ENCODE measurements at places on chromosomes 7 and 10.
A peak's percentile ranks its signal among the peaks of the same experiment; 100 is the strongest.

- DNase-seq: no peak
Observed at GRCh38 chr7:40429826-40430225, 295.0 kb downstream of the SUGCT start.

DNA sequence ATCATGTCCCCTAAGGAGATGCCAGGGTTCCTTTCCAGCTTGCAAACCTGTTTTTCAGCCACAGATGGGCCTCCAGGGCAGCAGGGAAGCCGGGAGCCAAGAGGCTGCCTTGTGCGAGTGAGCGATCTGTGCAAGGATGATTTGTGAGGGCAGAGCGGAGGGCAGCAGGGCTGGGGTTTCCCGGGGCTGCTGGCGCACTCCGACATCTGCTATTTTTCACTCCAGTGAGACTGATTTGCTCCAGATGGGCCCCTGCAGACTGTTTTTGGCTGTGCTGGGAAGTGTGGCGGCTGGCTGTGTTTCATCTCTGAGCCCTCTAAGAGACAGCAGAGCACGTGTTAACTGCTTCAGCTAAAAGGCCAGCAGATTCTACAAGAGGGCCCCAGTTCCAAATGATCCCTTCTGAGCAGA, 466.2 kb downstream of the TYW1 start:
- DNase-seq: no peak

- DNase-seq: no peak
Observed at GRCh38 chr10:56895306-56895705, 534.2 kb upstream of the ZWINT start.

DNA sequence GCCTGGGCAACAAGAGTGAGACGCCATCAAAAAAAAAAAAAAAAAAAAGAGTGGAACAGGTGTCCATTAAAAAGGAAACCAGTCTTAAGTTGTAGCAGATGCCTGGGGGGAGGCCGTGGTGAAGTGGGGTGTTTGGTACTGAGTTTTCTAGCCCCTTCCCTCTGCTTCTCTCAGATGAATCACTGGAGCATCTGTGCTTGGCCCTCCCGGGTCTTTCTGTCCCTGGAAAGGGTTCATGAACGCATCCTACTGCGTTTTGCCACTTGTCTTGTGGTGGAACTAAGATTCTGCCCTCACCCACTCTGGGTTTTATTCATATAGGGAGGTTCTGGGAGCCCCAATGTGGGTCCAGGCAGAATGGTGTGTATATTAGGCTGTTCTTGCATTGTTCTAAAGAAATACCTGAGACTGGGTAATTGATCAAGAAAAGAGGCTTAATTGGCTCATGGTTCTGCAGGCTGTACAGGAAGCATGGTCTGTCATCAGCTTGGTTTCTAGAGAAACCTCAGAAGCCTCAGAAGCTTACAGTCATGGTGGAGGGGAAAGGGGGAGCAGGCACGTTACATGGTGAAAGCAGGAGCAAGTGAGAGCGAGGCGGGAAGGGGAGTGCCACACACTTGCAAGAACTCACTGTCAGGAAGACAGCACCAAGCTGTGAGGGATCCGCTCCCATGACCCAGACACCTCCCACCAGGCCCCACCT, 63.5 kb downstream of the CAMK1D start:
- no peak for DNase-seq

DNA sequence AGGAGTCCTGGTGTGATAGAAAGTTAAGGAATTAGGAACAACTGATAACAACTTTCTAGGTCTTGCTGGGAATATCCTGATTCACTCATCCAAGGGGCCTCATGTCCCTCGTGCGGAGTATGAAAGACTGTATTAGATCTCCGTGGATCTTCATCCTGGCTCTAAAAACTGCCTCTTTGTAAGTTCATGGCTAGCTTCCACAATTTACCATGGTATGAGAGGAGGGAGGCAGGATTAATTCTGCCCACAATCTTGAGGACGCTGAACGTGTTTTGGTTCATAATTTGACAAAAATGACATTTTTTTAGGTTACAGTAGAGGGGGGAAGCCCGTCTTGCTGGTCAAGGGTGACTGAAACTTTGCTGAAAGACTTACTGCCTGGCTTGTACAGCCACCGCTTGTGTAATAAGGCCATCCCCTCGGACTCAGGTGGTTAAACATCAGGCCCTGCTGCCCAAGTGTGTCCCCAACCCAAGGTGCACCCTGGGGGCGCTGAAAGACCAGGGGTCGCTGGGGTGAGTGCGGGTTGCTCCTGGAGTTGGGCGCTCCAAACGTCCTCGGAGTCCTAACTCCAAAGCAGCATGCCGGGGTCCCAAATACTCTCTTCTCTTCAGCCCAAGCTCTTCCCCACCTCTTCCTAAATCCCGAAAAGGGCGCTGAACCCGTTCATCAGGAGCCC, 733 bp downstream of the HIBADH start:
- no peak for DNase-seq

- no peak for DNase-seq
Observed at GRCh38 chr7:30935569-30935877, 23.9 kb downstream of the AQP1 start.

DNA sequence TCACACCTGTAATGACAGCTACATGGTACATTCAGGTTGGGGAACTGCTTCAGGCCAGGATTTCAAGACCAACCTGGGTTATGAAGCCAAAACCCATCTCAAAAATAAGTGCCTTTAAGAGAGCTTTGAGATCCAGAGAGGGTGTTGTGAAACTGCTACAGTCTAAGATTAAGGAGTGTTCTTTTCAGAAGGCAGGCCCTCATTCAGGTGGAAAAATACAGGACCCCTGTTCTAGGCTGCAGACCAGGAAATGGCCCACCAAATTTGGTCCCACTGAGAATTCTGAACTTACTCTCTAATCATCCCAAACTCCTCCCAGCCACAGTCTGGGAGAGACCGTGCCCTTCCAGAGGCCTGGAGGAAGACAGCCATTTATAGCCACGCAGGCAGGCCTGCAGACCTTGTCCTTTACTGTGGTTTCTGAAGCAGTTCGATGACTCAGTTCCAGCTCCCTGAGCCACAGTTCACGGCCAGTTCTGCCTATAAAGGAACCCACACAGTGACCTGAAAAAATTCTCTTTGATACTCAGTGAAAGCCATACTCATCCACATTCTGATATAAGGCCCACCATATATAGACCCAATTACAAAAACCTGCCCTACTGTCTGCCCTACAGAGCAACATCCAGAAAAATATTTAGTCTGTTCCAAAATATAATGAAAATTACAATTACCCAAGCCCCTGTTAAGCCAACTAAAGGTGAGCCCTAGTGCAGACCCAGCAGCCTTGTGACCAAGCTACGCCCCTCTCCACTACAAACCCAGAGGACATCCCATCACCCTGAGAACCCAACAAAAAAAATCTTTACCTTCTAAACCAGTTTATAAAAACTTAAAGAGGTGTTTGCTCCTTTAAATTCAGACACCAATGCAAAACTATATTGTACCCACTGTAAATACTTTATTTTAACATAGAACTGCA, 21.2 kb downstream of the ZNF680 start:
- DNase-seq: peak; percentile 3

DNA sequence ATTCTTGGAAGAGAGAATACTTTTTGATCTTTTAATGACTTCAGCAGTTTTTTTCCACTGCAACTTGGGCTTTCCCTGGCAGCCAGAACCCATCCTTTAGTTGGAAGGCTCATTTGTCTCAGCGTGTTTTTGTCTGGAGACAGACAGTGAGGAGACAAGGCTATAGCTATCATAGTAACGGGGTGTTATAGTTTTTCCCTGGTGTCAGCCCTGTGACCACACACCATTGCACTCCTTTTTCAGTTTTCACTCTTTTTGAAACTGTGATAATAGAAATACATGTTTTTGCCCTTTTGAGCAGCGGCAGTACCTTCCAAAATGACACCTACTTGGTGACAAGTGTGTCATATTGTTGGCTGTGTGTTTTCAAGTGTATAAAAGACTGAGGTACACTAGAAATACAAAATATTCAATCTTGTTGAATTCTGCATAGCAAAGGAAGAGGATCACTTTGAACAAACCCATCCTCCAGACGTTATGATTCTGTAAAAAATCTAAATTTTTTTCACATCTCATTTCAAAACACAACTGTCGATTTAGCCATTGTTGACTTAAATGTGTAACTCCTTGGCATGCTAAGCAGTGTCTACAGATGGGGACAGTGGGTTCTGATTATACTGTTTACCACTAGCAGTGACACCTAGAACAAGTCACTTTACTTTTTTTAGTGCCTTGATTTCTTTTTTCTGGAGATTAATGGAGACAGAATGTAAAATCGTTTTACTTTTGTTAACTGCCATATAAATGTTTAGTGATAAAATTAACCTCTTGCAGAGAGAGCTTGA, 130.1 kb downstream of the EXOC4 start:
- DNase-seq: no peak

DNA sequence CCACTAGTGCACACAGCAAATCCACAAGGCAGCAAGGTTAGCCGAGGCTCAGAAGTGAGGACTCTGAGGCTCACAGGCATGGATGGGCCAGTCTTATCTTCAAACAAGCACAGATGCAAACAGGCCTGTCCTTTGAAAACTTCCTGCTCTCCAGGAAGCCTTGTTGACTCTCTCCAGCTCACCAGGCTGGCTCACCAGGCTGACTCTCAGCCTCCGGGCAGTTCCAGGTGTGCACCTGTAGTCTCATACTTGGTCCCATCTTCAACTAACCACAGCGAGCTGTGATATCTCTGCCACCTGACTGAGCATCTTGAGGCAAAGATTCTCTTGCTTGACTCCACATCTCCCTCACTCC, 173.9 kb upstream of the ZMIZ1 start:
- DNase-seq: no peak

DNA sequence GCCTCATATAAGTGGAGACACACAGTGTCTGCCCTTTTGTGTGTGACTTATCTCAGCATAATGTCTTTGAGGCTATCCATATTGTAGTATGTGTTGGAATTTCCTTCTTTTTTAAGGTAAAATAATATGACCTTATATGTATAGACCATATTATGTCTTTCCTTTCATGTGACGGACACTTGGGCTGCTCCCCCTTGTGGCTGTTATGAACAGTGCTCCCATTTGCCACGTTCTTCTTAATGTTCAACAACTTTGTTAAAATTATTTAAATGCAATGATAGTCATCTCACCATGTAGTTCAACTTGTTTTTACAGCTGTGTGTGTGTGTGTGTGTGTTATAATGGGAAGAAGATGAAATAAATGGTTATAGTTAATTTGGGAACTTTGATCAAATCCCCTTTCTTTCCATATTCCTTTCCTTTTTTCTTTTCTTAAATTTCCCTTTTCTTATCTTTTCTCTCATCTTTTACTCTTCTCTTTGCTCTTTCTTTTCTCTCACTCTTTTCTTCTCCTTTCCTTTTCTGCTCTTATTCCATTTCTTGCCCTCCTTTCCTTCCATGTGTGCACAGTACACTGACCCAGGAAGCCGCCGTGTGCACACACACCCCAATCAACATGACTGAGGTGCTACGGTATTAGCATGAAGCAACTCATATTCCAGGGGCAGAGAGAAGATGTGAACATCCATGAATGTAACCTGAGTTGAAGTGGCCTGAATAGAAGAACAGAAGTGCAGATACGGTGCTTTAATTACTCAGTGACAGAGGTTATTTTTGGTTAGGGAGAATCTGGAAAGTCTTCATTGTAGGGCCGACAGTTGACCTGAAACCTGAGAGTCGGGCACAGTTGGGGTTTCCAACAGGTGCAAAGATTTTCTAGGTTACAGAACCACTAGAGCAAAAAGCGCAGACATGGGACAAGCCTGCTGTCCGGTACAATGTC, 596.6 kb downstream of the SDK1 start:
- DNase-seq: peak; percentile 48

DNA sequence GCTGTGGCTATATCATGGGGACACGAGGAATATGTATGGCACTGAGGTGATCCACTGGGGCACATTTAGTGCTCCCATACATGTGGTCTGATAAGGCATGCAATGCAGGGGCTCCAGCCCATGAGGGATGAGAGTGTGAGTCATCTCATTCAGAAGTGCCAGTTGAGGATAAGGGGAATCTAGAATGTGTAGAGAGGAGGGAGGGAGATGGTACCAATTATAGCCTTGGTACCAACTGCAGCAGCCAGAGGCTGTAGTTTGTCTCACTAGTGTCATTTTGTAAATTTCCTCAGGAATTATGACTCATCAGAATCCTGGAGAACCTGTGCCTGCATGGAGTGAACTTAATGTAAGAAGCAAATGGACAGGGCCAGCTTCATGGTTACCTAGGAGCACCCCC, 46.2 kb downstream of the LAMB4 start:
- no peak for DNase-seq

GRCh38 chr7:63998549-63998948, at the start of gene ZNF722:
Gene ZNF722, plus strand, starts transcription at chr7:63998849. Its CDS starts 113 bp downstream, at chr7:63998962.
- no peak for DNase-seq

DNA sequence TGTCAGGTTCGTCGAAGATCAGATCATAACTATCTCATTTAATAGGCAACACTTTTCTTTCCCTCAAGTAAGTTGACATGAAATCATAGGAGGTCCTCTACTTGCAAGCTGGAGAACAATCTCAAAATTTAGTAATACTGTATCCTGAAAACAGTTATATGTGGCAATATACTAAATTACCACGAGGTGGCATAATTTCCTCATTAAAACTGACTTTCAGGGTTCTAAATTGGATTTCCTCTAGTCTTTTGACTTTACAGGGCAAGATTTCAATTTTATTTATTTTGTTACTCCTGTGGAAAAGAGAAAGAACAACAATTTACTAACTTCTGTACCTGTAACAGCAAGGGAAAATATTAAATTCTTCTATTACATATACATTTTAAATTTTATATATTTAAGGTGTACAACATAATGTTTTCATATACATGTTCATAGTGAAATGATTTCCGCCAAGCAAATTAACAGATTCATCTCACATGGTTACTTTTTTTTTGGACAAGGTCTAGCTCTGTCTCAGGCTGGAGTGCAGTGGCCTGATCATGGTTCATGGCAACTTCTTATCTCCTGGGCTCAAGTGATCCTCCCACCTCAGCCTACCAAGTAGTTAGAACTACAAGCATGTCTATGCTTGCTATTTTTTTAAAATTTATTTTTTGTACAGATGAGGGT, 53.4 kb upstream of the CYP2C18 start:
- peak; percentile 14 for DNase-seq

DNA sequence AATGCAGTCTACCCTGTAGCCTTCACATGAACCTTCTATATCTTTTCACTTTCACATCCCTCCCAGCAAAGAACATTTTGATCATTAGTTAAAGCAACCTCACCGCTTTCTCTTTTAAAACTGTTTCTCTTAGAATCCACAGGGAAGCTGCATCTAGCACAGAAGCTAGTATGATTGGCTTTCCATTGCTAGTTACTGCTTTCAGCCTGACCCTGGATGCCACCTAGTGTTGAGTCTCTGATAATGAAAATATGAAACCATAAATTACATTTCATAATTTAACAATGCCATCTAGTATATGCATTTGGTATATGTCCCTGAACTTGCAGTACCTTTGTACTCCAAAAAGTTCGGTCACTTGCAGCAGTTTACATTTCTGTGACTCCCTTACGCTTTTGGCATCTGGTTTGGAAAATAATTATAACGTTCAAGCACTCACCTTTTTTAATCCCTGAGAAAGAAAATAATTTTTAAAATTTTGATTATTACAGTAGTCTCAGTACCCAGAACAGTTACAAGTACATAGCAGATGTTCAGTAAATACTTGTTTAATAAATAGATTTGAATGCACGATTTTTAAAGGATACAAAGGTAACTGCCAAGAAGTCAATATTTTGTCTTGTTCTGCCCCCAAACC, 22.7 kb downstream of the CISD1 start:
- peak; percentile 52 for DNase-seq

Data from CD4-positive, alpha-beta T cell treated with Interleukin-15 for 4 hours (primary cell).